ENCODE measurements at places on chromosomes 3 and 15. TPM values are rescaled to one million over a fixed set of nuclear protein-coding genes. Genes with fewer than 3 reads are reported as not detected.

DNA sequence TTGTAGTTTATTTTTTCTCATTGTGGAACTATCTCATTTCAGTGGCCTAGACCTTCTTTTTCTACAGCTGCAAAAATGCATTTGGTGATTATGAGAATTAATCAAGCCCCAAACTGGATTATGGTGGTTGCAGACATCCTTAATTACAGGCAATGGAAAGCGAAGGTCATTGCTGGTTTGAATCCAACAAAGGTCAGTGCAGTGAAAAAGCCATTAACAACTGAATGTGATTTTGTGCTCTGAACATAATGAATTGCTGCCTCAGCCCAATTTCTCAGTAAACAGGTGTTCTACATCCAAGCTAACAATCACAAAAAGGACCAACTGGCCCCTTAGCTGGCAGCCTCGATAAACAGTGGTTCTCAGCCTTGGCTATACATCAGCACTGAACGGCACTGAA, 260.1 kb upstream of the DPPA4 start:
- no peaks in the 10 kb centered on the region for H3K27me3 ChIP-seq
- H3K36me3 ChIP-seq: no peaks in the 10 kb centered on the region
- H3K27ac ChIP-seq: no peak overlapping the region
- H3K4me1 ChIP-seq: no peaks in the 10 kb centered on the region
- no peak for DNase-seq

GRCh38 chr15:77044228-77045042, 26.5 kb downstream of the TSPAN3 start:
- H3K27ac ChIP-seq: no peak overlapping the region
- DNase-seq: no peak
- H3K27me3 ChIP-seq: no peaks in the 10 kb centered on the region
- H3K4me1 ChIP-seq: peaks cover 4% of the 10 kb centered on the region

GRCh38 chr15:58980351-58980939, 7.0 kb upstream of the RNF111 start:
- H3K27ac ChIP-seq: no peak overlapping the region
- H3K27me3 ChIP-seq: no peaks in the 10 kb centered on the region
- H3K36me3 ChIP-seq: no peaks in the 10 kb centered on the region
- DNase-seq: no peak
- H3K4me1 ChIP-seq: peaks cover 29% of the 10 kb centered on the region

GRCh38 chr15:34154725-34155204, 52.9 kb downstream of the PGBD4 start:
- H3K27ac ChIP-seq: no peak overlapping the region
- no peak for DNase-seq
- H3K27me3 ChIP-seq: no peaks in the 10 kb centered on the region

DNA sequence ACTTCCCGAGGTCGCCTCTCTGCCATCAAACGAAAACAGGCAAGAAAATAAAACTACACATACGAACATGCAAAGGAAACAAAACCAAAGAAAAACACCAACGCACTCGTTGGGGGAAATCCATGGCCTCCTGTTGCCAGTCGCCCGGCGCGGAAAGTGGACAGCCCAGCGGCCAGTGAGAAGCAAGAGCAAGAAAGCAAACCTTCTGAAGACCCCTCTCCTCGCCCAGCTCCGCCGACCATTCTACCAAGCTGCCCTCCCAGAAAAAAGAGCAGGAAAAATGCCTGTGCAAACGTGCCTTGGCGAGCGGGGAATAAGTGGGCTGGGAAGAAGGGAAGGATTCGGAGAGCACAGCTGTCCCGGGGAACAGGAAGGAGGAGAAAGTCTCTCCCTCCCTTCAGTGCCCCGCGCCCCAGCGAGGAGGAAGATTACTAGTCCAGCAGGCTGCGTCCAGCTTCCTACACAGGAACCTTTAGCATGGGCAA, 802 bp upstream of the NECTIN3 start:
- peaks cover 24% of the 10 kb centered on the region for H3K4me1 ChIP-seq
- DNase-seq: no peak
- no peaks in the 10 kb centered on the region for H3K27me3 ChIP-seq
- no peaks in the 10 kb centered on the region for H3K36me3 ChIP-seq
- peak overlapping the region; percentile 87 for H3K4me3 ChIP-seq

DNA sequence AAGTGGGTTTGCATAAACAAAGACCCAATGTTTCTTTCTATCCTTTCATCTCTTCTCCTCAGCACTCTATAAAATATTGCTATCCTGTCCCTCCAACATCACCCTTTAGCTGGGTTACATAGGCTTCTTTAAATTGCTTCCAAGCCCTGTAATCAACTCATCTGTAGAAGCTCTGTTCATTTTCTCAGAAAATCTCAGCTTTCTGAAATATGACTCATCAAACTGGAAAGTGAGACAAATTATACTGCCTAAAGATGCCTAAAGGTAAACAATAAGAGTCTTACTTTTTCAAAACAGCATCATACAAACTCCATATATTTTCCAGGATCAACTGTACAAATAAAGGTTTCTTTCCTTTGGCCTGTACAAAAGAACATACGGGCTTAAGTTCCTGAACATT, 33.8 kb downstream of the EFL1 start:
- no peak overlapping the region for H3K27ac ChIP-seq
- DNase-seq: no peak
- no peaks in the 10 kb centered on the region for H3K27me3 ChIP-seq
- no peaks in the 10 kb centered on the region for H3K4me1 ChIP-seq

- no peak for DNase-seq
- no peaks in the 10 kb centered on the region for H3K4me1 ChIP-seq
- H3K36me3 ChIP-seq: no peaks in the 10 kb centered on the region
- H3K27me3 ChIP-seq: no peaks in the 10 kb centered on the region
- no peak overlapping the region for H3K27ac ChIP-seq
Observed at GRCh38 chr3:135929670-135930069, 35.9 kb upstream of the PPP2R3A start.

- H3K27ac ChIP-seq: no peak overlapping the region
- peaks cover 35% of the 10 kb centered on the region for H3K4me1 ChIP-seq
- DNase-seq: no peak
- no peaks in the 10 kb centered on the region for H3K27me3 ChIP-seq
Observed at GRCh38 chr3:16053794-16054193, 120.7 kb upstream of the GALNT15 start.

GRCh38 chr3:15345066-15345607, 12.8 kb upstream of the SH3BP5 start:
- H3K4me3 ChIP-seq: no peak overlapping the region
- H3K27ac ChIP-seq: no peak overlapping the region
- no peaks in the 10 kb centered on the region for H3K36me3 ChIP-seq
- peaks cover 5% of the 10 kb centered on the region for H3K4me1 ChIP-seq
- no peaks in the 10 kb centered on the region for H3K27me3 ChIP-seq

DNA sequence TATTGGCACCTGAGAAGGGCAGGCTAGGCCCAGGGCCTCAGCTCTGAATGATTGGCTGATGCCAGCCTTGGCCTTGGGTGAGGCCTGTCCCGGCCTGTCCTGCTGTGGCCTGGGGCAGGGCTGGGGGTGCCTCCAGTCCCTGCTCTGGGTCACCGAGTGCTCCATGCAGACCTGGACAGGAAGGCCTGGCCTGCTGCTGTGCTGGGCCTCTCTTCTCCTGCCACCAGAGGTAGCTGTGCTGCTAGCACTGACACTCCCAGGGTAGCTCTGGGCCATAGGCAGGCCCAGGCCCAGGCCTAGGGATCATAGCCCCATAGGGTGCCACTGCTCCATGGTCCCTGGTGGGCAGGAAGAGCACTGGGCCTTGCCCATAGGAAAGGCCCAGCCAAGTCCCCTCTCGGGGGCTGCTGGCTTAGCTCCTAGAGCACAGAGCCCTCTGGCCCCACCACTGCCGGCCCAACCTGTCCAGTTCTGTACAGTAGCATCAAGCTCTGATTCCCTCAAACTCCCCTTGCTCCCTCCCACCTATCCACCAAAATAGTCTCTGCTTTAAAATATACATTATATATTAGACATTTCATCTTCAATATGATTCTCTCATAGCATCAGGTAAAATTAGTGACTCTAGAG, 18.2 kb downstream of the ABTB1 start:
- H3K36me3 ChIP-seq: peaks cover 37% of the 10 kb centered on the region
- peak overlapping the region; percentile 46 for H3K27ac ChIP-seq
- H3K4me3 ChIP-seq: no peak overlapping the region

- DNase-seq: no peak
- no peak overlapping the region for H3K4me3 ChIP-seq
- H3K27me3 ChIP-seq: no peaks in the 10 kb centered on the region
- no peaks in the 10 kb centered on the region for H3K4me1 ChIP-seq
- H3K36me3 ChIP-seq: no peaks in the 10 kb centered on the region
Observed at GRCh38 chr3:10366651-10367101, 45.8 kb upstream of the SEC13 start.

DNA sequence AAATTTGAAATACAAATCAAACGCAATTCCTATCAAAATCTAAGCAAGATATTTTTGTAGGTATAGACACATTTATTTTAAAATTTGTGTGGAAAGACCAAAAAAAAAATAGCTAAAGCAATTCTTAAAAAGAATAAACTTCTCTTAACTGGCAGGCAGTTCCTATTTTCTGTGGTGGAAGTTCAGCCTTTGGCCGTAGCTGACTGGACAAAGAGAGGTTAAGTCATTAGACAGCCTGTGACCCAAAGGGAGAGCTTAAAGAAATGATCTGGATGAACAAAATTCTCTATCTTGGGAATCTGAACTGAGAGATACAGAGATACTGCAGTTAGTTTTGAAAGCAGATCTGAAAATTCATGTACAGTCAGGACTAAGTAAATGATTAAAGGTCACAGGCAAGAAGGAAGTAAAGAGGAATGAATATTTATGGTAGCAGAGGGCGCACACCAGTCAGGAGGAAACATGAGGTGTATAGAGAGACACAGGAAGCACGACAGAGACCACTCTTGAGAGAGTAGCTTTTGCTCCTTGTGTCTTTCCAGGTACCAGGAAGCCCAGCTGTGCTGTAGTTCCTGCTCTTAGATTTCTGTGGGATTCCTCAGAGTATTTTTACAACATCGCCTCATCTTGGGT, 57.5 kb downstream of the TPRG1 start:
- H3K4me1 ChIP-seq: no peaks in the 10 kb centered on the region
- no peaks in the 10 kb centered on the region for H3K27me3 ChIP-seq
- H3K4me3 ChIP-seq: no peak overlapping the region

DNA sequence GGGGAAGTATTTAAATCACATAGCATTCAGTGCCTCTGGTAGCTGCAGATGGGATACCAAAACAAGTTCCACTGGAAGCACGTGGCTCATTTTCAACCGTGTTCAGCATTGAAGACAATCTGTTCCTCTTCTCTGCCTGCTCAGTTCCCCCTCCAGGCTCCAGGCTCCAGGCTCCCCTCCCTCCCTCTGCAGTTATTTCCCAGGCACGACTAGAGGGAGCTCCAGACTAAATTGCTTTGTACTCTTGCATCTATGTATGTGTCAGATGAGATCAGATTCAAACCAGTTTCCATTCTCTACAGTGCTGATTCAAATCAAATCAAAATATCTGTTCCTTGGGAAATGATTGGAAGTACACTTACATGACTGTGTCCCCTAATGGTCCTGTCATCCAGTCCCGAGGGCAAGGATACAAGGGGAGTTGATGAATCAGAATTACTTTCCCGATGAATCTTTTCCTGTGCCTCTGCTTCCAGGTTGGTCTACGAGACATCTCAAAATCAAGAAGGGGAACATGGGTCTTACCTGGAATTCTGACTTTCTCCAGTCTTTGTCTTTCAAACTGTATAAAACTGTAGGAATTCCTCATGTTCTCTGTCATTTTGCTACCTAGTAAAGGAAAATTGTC, 600.5 kb downstream of the EDEM1 start:
- DNase-seq: no peak
- no peaks in the 10 kb centered on the region for H3K27me3 ChIP-seq
- H3K4me3 ChIP-seq: no peak overlapping the region
- no peaks in the 10 kb centered on the region for H3K4me1 ChIP-seq
- H3K36me3 ChIP-seq: no peaks in the 10 kb centered on the region

GRCh38 chr15:92059036-92059970, 205.8 kb downstream of the SLCO3A1 start:
- H3K4me1 ChIP-seq: no peaks in the 10 kb centered on the region
- no peaks in the 10 kb centered on the region for H3K27me3 ChIP-seq
- H3K4me3 ChIP-seq: no peak overlapping the region

DNA sequence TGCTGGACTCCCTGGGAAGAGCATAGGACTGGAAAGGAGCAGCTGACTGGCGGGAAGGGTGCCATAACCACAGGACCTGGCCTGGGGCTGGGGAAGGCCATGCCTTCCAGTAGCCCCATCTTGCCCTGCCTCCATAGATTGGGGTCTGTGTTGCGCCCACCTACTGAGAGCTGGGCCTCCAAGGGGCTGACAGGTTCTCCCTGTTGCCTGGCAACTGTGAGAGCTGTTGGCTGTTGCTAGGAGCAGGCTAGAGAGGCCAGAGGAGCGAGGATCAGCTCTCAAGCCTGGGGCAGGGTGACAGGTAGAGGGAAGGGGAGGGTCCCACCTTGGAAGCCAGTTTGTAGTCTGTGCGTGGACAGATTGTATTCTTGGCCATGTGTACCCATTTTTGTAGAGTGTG, 2.8 kb upstream of the GNAI2 start:
- H3K4me1 ChIP-seq: peaks cover 25% of the 10 kb centered on the region
- DNase-seq: no peak
- no peak overlapping the region for H3K27ac ChIP-seq

- no peak overlapping the region for H3K27ac ChIP-seq
- H3K27me3 ChIP-seq: no peaks in the 10 kb centered on the region
- no peaks in the 10 kb centered on the region for H3K4me1 ChIP-seq
- H3K36me3 ChIP-seq: no peaks in the 10 kb centered on the region
- no peak overlapping the region for H3K4me3 ChIP-seq
- DNase-seq: no peak
Observed at GRCh38 chr3:28637742-28638141, 289.1 kb upstream of the AZI2 start.

GRCh38 chr3:101248736-101249135, 71.6 kb downstream of the IMPG2 start:
- H3K36me3 ChIP-seq: no peaks in the 10 kb centered on the region
- no peaks in the 10 kb centered on the region for H3K4me1 ChIP-seq
- no peaks in the 10 kb centered on the region for H3K27me3 ChIP-seq
- no peak overlapping the region for H3K4me3 ChIP-seq
- no peak for DNase-seq

GRCh38 chr3:25151281-25151902, 276.7 kb upstream of the RARB start:
- DNase-seq: no peak
- no peaks in the 10 kb centered on the region for H3K27me3 ChIP-seq
- H3K4me3 ChIP-seq: peak overlapping the region; percentile 24
- no peaks in the 10 kb centered on the region for H3K36me3 ChIP-seq
- peak overlapping the region; percentile 47 for H3K27ac ChIP-seq

DNA sequence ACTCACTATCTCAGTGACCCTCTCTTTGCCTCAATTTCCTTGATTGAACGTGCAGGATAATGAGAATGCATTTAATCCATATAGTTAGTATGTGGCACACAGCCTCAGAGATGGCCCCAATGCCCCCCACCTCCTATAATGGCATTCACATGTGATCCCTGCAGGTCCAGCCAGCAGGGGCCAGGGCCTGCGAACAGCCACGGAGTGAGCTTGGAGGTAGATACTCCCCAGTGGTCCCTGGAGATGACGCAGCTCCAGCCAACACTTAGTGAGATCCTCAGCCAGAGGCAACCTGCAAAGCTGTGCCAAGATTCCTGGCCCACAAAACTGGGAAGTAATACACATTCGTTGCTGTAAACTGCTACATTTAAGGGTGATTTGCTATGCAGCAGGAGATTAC, 184.9 kb upstream of the NSMCE3 start:
- no peaks in the 10 kb centered on the region for H3K27me3 ChIP-seq
- no peaks in the 10 kb centered on the region for H3K36me3 ChIP-seq
- H3K4me3 ChIP-seq: no peak overlapping the region
- peaks cover 4% of the 10 kb centered on the region for H3K4me1 ChIP-seq
- H3K27ac ChIP-seq: no peak overlapping the region

TMEM212 gene
- total RNA-seq: 5.2 TPM

SYNM gene
- total RNA-seq: 26.8 TPM

LRRN1 gene
- 2.0 TPM for total RNA-seq

REC114 gene
- total RNA-seq: not detected
